ENCODE measurements at places on chromosomes 13 and 19.

DNA sequence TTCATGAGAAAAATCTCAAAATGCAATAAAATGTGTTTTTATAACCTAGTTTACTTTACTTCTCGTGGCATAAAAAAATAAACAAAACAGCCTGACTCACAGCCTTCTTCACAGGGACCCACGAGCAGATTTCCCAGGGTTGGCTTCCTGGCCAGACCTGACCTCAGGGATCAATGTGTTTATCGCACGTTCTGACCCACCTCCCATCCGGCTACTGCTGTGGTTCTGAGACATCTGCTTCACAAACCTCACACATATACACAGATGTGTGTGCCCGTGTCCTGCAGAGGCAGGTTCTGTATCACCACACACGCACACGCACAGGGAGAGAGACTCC lies 118.3 kb downstream of the COL4A2 start:
- peak; percentile 90 for DNase-seq

- DNase-seq, result no peak
Observed at GRCh38 chr13:23723471-23723870, 153.3 kb downstream of the TNFRSF19 start.

- DNase-seq, result no peak
Observed at GRCh38 chr19:13997631-13997962, 8.5 kb downstream of the RFX1 start.

DNA sequence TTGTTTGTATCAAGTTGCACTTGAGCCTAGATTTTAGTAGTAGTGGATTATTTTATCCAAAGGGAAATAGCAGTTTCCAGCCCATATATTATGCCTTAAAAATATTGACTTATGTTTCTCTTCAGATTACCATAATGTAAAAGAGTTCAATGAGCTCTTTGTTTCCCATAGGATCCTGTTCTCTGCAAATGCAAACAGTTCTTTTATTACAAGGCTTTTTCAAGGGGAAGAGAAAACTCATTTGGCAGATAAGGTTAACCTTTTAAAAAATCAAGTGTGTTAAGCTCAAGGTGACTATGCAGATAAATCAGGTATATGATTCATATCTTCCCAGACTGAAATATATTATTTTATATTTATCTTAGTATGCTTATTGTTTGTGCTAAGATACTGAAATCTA lies 961.2 kb upstream of the SPRY2 start:
- DNase-seq, result no peak

DNA sequence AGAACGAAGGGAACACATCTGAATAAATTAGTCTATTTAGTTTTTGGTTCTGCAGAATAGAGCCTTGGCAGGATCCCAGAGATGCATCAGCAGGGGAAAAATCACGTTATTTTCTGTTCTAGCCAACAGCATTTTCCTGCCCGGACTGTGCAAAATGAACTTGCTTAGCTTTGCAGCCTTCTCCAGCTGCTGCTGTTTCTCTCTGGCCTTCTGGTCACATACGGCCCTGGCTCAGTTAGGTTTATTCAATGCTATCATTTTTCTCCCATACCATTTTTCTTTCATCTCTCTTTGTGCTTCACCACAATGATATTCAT lies 110.4 kb upstream of the KL start:
- DNase-seq, result no peak

All from HFF-Myc (cell line).